ENCODE measurements at places on chromosomes 11 and 22.

GRCh38 chr22:43642319-43643206 lies 169.5 kb downstream of the EFCAB6 start:
- no peak for DNase-seq

DNA sequence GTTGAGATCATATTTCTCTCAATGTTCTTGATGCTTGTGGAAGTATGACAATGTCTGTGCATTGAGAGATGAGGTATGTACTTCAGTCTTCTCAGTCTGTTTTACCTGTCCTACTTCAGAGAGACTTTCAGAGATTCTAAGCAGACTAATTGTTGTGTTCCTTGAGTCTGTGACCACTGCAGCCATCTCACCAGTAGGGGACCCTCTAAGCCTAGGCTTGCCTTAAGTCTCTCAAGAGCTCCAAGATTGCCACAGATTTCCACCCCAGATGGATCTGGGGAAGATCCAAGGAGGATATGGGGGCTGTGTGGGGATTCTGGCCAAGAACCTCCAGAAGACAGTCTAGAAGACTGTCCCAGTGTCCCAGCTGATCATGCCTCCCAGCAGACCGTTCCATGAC lies 179.9 kb upstream of the PLET1 start:
- DNase-seq = no peak

DNA sequence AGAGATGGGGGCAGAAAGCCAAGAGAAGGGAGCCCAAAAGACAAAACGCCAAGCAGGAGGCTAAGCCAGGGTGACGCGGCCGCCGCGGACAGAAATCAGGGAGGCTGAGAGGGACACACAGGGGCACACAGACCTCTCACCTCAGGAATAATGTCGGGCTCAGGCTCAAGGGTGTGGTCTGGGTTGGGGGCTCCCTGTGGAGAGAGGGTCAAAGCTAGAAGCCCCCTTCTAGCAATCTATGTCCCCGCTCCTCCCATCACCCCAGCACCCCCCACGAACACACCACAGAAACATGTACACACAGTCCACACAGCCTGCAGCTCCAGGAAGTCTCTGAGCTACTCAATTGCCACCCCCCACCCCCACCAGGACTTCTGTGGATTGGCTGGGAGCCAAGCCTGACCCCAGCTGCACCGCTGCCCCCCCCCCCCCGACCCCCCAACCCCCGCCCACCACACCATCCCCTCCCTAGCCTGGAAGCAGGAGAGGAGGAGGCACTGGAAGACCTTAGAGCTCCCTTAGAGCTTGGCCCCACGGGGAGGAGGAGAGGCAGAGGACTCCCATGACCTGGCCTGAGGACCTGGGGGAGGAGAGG lies 6.9 kb downstream of the BCL9L start:
- DNase-seq = peak; percentile 74

GRCh38 chr22:48520884-48521588 lies 1306.6 kb downstream of the BRD1 start:
- DNase-seq = no peak

- DNase-seq = no peak
Observed at GRCh38 chr11:47924184-47924691, 56.1 kb upstream of the PTPRJ start.

- no peak for DNase-seq
Observed at GRCh38 chr11:57791321-57792059, 29.9 kb downstream of the CTNND1 start.

DNA sequence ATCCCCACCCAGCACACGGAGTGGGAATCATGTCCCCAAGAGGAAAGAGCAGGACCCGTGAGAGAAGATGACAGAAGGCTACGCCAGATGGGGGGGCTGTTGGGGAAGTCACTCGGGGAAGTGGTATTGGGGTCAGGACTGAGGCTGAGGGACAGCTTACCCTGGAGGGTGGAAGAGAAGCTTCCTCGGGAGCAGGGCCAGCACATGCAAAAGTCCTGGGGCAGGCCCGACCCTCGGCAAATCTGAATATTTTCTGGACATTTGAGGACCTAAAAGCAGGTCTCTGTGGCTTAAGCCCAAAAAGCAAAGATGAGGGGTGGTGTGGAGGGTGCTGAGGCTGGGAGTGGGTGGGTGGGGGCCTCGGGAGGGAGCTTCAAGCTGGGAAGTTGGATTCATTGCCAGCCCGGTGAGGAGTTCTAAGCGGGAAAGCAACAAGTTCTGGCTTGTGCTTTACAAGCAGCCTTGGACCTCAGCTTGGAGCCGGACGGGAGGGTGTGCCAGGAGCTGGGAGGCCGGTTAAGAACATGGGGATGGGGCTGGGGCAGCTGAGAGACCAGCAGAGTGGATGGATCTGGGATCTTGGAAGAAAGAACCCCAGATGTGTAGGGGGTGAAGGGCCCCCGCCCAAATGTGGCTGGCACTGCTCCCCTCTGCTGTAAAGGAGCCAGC lies 34.9 kb downstream of the GRAMD4 start:
- DNase-seq = no peak

GRCh38 chr11:134639586-134640330 lies 227.7 kb upstream of the B3GAT1 start:
- no peak for DNase-seq

GRCh38 chr11:70540196-70540595 lies 141.9 kb downstream of the CTTN start:
- DNase-seq = no peak

DNA sequence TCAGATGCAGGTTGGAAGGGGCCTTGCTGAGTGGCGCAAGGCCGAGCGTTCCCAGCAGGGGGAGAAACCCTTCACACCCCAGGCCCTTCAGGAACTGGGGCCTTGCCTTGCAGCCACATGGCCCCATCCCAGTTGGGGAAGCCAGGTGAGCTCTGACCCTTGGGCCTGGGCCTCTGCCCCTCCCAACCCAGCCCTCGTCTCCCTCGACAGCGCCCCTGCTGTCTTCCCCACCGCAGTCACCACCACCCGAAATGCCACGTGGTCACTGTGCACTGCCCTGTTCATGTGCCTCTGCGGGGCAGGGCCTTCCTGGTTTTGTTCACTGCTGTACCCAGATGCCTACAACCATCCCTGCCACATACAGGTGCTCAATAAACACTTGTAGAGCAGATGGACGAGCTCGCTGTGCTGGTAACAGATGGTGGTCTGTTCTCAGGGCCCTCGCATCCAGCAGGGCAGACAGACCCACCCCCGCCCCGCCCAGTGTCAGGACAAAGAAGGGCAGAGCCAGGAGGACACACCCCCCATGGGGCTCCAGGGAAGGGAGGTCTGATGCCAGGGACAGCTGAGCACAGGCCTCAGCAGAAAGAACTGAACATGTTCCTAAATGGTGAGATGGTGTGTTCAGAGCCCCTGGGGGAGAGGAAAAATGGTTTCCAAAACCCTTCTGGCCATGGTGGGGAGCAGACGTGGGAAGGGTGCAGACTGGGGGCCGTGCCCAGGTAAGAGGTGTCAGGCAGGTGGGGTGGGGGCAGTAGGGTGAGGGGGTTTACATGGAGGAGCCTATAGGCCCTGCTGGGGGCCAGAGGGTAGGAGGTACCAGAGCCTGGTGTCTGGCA lies 3.7 kb downstream of the POLR2L start:
- no peak for DNase-seq

GRCh38 chr11:78424334-78425270 lies 7.0 kb upstream of the GAB2 start:
- no peak for DNase-seq

DNA sequence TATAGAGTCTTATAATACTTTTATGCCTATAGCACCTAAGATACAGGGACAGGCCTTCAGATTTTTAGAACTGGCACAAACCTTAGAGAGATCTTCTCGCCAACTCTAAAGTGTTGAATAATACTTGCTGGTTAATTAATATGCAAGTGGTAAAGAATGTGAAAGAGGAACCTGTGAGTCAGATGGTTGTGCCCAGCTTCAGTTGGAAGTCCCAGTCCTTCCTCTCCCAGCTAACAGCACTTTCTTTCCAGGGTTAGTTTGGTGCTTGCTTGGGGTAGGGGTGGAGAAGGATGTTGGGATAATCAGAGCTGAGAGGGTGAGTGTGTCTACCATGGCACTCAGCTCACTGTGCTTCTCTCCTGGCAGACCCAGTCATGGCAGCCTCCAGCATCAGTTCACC lies 4.9 kb upstream of the TMEM132A start:
- no peak for DNase-seq

GRCh38 chr11:128184981-128185380 lies 402.4 kb downstream of the ETS1 start:
- DNase-seq = no peak

All from NCI-H1417 (cell line).